Vagina (tissue), 2 donors: ENCODE measurements at places on chromosomes 4 and X.

DNA sequence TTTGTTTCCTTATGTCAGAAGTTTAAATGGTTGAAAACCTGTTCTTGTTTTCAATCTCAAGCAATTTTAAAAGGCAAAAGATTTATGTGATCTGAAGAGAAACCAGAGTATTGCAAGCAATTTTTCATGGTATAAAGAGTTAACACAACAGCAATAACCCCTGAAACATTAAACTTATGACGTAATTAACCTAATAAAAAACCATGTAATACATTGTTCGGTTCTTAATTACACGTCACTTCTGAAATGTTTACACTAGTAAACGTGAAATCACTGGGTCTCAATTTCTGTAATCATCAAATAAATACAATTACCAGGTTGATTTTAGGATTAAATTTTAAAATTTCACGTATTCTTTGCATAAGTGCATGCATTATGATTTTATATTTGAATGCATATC is 914.5 kb downstream of the NLGN4X start:
- no peak for DNase-seq

GRCh38 chr4:85370400-85371032 is 104.4 kb upstream of the ARHGAP24 start:
- no peak for DNase-seq

GRCh38 chrX:113802837-113803236 is 781.0 kb upstream of the HTR2C start:
- no peak for DNase-seq

DNA sequence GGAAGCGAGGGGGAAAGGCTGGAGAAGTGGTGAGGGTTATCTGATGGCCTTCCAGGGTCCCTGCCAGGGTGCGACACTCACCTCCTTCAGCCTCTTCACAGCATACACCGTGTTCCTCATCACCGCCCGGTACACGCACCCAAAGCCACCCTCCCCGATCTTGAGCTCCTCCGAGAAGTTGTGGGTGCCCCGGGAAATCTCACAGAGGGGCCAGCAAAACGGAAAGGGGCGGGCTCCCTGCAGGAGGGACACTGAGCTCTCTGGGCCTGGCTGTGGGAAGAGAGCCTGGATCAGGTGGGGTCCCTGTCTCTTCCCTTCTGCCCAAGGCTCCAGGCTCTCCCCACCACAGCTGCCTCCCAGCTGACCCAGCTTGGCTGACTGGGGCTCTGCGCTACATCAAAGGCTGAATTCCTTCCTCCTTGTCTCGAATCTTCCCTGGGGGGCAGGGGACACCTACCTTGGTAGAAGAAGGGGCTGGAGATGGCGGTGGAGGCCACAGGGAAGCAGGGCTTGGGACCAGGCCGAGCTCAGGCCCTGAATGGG is 1.1 kb downstream of the IRAK1 start:
- no peak for DNase-seq

DNA sequence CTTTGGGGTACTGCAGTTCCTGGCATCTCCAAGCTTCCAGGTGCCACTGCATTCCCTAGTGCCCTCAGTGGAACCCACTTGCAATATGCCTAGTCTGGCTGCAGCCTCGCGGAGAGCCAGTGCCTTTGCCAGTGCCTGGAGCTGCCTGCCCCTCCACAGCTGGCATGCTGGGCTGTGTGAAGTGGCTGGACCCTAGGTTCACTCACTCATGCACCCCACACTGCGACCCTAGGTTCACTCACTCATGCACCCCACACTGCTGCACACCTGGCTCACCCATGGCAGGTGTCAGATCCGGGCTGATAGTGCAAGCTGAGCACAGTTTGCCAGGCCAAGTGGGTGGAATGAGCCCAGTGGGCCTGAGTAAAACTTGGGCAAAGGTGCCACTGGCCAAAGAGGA is 253.0 kb upstream of the NDST4 start:
- no peak for DNase-seq

GRCh38 chr4:99677161-99677560 is 19.5 kb upstream of the C4orf54 start:
- DNase-seq = no peak

DNA sequence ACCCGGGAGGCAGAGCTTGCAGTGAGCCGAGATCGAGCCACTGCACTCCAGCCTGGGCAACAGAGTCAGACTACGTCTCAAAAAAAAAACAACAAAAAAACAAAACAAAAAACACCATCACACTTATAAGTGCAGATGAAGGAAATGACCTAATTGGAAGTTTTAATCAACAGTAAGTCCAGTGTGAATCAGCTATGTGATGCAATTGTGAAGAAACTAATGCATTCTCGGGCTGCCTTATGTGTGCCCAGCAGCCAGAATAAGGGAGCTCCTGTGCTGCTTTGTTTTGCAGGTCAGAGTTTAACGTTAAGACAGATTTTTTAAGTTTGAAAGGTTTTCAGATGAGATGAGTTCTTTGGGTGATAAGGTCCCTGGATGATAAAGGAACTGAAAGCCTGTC is 10.8 kb downstream of the DAPP1 start:
- DNase-seq = no peak

DNA sequence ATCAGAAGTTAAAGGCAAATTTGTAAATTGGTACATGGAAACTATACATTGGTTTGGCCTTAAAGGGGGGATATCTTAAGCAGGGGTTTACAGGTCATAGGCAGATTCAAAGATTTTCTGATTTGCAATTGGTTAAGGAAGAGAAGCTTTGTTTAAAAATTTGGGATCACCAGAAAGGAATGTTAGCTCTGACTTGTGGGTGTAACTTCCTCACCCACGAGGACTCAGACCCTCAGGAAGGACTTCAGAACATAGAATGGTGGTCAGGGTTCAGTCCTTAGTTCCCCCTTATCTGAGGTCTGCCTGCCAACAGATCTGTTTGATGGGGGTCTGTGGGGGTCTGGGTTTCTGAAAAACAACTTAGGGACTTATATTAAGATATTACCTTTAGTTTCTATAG is 427.4 kb upstream of the DIPK2B start:
- no peak for DNase-seq

- DNase-seq = no peak
Measured at GRCh38 chr4:184398741-184399511, 75.4 kb downstream of the IRF2 start.

GRCh38 chr4:164783976-164784375 is 30.0 kb downstream of the SMIM31 start:
- DNase-seq = no peak

GRCh38 chr4:186807808-186808629 is 84.4 kb upstream of the FAT1 start:
- DNase-seq = no peak

GRCh38 chrX:1581132-1581531 is 10.3 kb upstream of the AKAP17A start:
- no peak for DNase-seq

DNA sequence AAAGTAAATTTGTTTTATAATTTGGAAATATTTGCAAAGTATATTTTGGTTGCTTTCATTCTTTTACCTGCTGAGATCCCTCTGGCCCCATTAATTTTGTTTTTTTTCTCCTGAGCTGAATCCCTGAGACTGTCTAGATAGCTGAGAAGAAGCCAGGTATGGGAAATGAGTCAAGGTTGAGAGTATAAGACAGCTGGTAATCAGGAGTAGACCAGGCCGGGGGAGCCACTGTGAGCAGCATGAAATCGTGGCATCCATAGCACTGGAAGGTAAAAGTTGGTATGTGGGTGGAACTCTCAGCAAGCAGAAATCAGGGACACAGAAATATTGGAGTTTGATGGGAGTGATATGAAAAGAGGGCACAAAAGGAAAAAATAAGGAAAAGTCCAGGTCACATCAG is 164.5 kb downstream of the FHIP1A start:
- DNase-seq = no peak

DNA sequence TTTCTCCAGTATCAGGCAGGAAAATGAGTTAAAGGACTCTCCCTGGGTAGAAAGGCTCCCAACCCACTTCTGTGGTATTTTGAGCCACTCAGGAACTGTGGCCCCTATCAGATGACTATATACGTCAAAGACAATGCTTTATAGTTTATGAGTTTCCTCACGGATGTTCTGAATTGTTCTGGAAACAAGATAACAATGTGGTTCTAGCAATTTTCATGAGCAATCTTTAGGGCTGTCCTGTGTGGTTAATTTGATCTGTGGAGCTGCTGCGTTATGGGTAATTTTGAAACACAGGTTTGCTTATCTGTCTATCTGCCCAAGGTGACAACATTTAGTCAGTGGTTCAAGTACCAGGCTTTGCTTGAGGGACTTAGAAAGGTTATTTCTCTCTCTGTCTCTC is 46.7 kb upstream of the IL2 start:
- DNase-seq = no peak

DNA sequence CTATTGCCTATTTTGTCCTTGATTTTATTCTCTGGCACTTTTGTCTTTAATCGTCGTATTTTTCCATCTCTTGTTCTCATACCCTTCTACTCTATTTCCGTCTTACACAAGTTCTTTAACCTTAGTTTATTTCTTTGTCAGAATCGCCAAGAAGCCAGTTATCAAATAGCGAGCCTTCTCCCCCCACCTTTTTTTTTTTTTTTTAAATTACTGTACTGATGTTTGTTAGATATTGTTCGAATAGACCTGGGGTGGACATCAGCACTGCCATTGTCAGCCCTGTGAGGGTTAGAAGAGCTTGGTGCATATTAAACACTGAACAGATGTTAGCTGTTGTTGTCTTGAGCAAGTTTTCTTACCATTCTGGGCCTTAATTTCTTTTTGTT is 1.2 kb downstream of the SPCS3 start:
- no peak for DNase-seq

DNA sequence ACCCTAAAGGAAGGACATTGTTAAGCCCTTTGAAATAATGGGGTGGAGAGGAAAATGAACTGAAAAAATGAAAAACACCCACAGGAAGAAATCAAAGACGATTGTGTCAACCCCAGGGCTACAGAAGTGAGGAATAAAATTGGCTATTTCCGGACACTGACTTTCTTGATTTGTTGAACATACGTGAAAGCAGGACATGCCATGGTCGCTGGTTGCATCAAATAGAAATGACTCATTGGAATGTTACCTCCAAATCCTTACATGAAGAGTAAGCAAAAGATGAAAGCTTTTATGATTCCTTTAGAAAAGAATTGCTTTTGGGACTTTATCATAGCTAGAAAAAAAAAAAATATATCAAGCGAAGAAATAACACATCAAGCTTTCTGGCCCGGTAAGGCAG is 75.3 kb downstream of the DCUN1D4 start:
- no peak for DNase-seq

- no peak for DNase-seq
Measured at GRCh38 chrX:109855501-109855900, 122.4 kb upstream of the ACSL4 start.

GRCh38 chrX:19065535-19065934 is 56.7 kb downstream of the ADGRG2 start:
- DNase-seq = no peak

DNA sequence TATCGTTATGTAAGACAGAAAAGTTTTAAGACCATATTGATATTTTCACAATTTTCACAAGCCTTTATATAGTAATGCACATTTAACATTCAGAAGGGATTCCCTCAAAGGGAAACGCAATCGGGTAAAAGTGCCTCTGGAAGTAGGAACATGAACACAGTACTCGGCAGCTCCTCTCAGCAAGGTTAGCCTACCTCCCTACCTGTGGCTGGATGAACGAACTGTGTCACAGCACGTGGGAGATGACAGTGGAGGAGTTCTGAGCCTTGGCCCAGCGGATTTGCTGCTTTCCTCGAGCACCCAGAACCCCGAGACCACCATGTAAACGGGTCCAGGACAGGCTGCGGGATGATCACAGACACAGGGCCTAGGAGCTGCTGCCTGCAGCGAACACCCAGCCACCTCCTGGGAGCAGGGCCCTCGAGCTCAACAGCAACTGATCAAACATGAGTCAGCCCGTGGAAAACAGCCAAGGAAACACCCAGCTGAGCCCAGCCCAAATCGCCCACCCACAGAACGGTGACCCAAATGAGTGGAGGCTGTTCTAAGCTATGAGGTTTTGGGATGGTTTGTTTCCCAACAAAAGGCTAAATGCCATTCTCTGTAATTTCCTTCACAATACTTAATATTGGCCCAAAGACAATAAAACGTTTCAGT is 30.4 kb downstream of the FAT1 start:
- DNase-seq = no peak

- no peak for DNase-seq
Measured at GRCh38 chr4:169142391-169142790, 128.4 kb downstream of the SH3RF1 start.

DNA sequence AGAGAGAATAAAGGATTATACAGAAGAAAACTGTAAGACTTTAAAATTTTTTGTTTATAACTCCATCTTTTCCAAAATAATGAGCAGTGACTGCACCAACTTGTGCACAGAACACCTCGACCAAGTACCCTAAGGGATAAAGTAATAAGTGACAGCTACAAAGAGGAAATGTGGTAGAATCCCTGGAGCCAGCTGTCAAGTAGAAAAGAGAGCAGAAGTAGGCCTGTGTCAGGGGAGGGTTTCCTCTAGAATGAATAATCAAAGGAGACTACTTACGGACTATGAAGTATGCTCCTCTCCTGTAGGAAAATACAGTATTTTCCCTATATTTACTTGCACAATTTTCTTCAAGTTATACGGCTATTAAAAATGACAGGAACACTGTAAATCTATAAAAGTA is 1.2 kb downstream of the EIF1AX start:
- no peak for DNase-seq

- DNase-seq = no peak
Measured at GRCh38 chr4:42123071-42123644, 29.3 kb downstream of the BEND4 start.

GRCh38 chrX:68725756-68726365 is 78.4 kb downstream of the STARD8 start:
- DNase-seq = no peak

DNA sequence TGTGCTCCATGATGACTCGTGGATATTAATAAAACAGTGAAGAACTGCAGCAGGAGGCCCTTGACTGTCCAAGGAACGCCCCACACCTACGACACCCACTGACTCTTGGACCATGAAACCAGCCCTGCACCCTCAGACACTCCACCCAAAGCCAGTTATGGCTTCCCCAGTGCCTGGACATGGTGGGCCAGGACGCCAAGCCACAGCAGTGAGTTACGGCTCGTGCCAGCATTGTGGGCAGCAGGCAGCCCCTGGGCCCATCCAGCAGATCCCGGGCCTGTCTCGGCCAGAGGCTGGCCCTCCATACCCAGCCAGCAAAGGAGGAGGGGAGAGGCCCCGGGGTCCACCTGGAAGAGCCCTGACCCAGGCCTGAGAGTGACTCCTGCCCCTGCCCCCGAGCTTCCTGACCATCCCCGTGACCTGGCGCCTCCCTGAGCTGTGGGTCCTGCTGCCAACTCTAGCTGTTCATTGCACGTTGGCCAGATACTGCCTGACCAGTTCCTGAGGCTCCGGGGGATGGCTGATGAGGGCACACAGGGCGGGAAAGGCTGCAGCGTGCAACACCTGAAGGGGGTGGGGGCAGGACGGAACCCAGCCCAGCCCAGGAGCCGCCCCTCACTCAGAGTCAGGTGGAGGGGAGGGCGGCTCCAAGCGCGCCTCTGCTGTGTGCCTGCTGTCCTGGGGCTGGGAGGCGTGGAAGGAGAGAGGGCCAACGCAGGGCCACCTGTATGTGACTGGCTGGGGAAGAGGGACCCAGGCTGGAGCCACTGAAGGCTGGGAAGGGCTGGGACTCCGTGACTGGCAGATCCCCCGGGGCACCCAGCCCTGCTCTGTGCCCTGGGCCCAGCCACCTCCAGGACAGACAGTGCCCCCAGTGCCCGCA is 739 bp downstream of the SLC49A3 start:
- DNase-seq = no peak

GRCh38 chrX:9108054-9108453 is 74.1 kb upstream of the FAM9B start:
- DNase-seq = no peak
